Pericardium fibroblast (primary cell): ENCODE measurements at places on chromosomes 11 and 22. TPM values are rescaled to one million over a fixed set of nuclear protein-coding genes. Genes with fewer than 3 reads are reported as not detected.

CEP126 gene
- total RNA-seq, result 0.93 and 1.5 TPM in 2 replicates

XKR3 gene
- not detected in 2 replicates for total RNA-seq

ACRV1 gene
- total RNA-seq, result not detected in 2 replicates

KIF18A gene
- total RNA-seq, result 0.17 and 0.47 TPM in 2 replicates

IGSF9B gene
- total RNA-seq, result 0.51 and 1.6 TPM in 2 replicates

RAB39A gene
- total RNA-seq, result not detected in 2 replicates

SLCO2B1 gene
- 0.23 TPM in 1 of 2 replicates, not detected in the other for total RNA-seq

ZP1 gene
- 0.34 and 0.93 TPM in 2 replicates for total RNA-seq

TLCD5 gene
- total RNA-seq, result 3.0 and 6.6 TPM in 2 replicates

TMPRSS6 gene
- 0.12 TPM in 1 of 2 replicates, not detected in the other for total RNA-seq

CTSW gene
- total RNA-seq, result not detected in 2 replicates

OR2D2 gene
- total RNA-seq, result 3.1 TPM in 1 of 2 replicates, not detected in the other

SLC5A1 gene
- not detected in 2 replicates for total RNA-seq

CHRNA10 gene
- total RNA-seq, result 0.12 and 1.0 TPM in 2 replicates

TANGO2 gene
- 22.4 and 34.1 TPM in 2 replicates for total RNA-seq

RIMBP3C gene
- total RNA-seq, result 1.1 and 1.3 TPM in 2 replicates

PGM2L1 gene
- total RNA-seq, result 1.1 and 3.0 TPM in 2 replicates

OR10A2 gene
- total RNA-seq, result not detected in 2 replicates

YWHAH gene
- 87.6 and 116 TPM in 2 replicates for total RNA-seq

MISFA gene
- not detected in 2 replicates for total RNA-seq

MPZL2 gene
- total RNA-seq, result not detected in 2 replicates

CCDC87 gene
- total RNA-seq, result 0.26 and 0.58 TPM in 2 replicates

OR51B4 gene
- not detected in 2 replicates for total RNA-seq

MOGAT2 gene
- not detected in 2 replicates for total RNA-seq

IGLL1 gene
- total RNA-seq, result not detected in 2 replicates

CADM1 gene
- total RNA-seq, result 0.09 and 0.82 TPM in 2 replicates

CCDC89 gene
- 2.0 and 4.7 TPM in 2 replicates for total RNA-seq

BACE1 gene
- total RNA-seq, result 34.3 and 39.2 TPM in 2 replicates

GTSE1 gene
- 0.60 and 0.82 TPM in 2 replicates for total RNA-seq
